ENCODE measurements at places on chromosomes 4 and X.

GRCh38 chr4:102022343-102022742 is 231.8 kb downstream of the BANK1 start:
- no peak for DNase-seq

- DNase-seq: no peak
Measured at GRCh38 chr4:184756399-184756798, 22.5 kb upstream of the CENPU start.

DNA sequence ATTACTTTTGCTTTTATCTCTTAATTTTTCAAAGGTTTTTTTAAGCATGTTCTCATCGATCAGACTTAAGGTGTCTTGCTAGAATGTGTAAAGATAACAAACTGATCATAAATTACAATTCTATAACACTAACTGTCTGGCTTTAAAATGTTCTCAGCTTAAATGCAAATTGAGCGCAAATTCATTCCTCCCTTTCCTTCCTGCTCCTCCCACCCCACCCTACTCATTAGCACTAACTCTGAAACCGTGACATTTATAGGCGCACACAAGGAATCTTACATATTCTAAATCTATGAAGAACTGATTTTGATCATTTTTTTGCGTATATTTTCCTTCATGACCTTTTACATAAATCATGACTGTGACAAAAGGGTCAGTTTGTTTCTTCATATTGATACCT is 590.0 kb upstream of the DIAPH2 start:
- DNase-seq: no peak

GRCh38 chr4:20172070-20172760 is 79.5 kb upstream of the SLIT2 start:
- DNase-seq: no peak

- DNase-seq: no peak
Measured at GRCh38 chr4:38964942-38965775, 67.0 kb downstream of the TMEM156 start.

DNA sequence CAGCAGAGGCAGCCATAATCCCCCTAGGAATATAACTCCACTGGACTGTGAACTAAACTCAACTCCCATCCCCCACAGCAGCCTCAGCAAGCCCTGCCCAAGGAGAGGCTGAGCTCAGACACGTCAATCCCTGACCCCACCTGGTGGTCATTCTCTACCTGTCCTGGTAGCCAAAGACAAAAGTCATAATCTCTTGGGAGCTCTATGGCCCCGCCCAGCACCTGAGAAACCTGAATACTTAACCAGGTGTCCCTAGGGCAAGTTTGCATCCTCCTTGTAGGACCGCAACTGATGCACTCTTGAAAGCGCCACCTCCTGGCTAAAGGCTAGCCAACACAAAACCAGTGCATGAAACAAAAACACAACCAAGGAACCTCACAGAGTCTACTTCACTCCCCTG is 18.4 kb downstream of the CT47B1 start:
- DNase-seq: no peak

- DNase-seq: no peak
Measured at GRCh38 chrX:105331244-105331643, 110.8 kb upstream of the TEX13A start.

All from GF-D8 (cell line).